ENCODE measurements at places on chromosomes 13 and 19.

DNA sequence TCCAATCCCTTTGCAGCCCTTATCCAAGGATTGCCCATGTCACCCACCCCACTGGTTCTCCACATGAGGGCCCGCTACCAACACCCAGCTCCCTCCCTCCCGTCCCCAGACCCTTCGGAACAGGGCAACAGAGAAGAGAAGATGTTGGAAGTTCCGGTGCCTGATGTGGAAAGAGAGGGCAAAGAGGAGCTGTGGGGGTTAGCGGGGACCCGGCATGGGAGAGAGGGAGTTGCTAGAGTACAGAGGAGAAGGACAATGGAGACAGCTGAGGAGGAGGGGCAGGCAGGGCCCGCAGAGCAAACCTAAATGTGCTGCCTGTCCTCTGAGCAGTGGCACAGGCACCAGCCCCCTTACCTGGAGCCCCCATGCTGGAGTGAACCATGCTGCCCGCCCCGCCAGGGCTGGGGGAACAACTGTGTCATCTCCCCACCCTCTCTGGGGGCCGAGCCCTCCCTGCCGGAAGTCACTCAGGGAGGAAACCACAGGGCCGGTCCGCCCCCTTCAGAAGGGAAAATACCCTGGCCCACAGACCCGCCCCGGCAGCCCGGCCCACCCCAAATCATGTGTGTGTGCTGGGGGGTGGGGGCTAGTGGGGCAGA, at the start of gene POU2F2:
Gene POU2F2, minus strand, starts transcription at position 417 of the 599 bp plus-strand sequence. Its CDS starts 35 bp downstream, at position 382.
- DNase-seq: peak; percentile 88

DNA sequence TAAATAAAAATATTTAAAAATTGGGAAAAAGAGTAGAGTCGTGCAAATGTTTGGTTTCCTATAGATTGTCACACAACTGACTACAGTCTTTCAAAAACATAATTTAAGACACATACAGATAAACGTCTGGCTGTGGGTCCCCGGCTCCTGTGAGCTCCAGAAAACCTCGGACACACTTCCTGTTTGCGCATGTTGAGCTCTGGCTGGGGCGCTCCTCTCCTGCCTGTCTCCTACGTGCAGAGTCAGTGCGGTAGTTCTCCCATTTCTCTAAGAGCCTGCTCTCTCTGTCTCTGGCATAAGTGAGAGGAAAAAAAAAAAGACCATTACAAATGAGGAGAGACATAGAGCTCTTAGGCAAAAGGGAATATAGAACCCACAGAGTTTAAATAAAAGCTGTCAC, 128.2 kb upstream of the OBI1 start:
- no peak for DNase-seq

- DNase-seq: no peak
Measured at GRCh38 chr13:76937281-76937820, 11.0 kb upstream of the ACOD1 start.

- DNase-seq: no peak
Measured at GRCh38 chr13:30355384-30355699, 48.0 kb upstream of the KATNAL1 start.

DNA sequence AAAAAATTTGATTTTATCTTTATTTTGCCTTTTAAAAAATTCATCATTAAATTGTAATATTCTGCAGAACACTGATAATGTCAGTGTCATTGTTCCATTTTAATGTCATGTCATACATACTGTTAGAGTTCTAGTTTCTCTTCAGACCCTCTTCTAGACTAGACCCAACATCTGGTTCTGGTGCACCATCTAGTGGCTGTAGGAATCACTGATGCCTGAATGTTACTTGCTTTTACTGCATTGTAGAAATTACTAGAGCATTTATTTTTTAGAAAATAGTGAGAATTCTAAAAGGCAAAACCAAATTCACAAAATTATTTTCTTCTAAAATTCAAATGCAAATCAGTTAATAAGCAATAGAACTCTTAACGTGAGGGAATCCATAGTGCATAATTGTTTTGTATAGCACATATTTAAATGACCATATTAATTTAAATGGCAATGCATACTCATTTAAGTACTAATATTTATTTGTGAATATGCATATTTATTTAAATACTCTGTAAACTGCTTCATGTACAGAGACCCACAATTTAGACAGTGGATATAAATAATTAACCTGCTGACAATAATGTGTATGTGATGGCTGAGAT, 425.7 kb downstream of the KLF12 start:
- DNase-seq: no peak

DNA sequence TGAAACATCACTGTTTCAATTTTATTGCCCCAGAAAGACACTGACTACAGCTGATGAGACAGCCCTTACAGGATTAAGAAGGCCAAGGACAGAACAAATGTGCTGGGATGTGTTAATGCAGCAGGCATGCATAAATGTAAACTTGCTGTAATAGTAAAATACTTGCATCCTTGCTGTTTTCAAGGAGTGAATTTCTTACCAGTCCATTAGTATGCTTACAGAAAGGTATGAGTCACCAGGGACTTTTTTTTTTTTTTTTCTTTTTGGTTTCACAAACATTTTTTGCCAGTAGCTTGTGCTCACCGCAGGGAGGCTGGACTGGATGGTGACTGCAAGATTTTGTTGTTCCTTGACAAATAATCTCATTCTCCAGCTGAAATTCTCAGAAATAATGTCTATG, 55.1 kb downstream of the GPR180 start:
- no peak for DNase-seq

GRCh38 chr19:38639679-38640078, 7.8 kb upstream of the ACTN4 start:
- no peak for DNase-seq

DNA sequence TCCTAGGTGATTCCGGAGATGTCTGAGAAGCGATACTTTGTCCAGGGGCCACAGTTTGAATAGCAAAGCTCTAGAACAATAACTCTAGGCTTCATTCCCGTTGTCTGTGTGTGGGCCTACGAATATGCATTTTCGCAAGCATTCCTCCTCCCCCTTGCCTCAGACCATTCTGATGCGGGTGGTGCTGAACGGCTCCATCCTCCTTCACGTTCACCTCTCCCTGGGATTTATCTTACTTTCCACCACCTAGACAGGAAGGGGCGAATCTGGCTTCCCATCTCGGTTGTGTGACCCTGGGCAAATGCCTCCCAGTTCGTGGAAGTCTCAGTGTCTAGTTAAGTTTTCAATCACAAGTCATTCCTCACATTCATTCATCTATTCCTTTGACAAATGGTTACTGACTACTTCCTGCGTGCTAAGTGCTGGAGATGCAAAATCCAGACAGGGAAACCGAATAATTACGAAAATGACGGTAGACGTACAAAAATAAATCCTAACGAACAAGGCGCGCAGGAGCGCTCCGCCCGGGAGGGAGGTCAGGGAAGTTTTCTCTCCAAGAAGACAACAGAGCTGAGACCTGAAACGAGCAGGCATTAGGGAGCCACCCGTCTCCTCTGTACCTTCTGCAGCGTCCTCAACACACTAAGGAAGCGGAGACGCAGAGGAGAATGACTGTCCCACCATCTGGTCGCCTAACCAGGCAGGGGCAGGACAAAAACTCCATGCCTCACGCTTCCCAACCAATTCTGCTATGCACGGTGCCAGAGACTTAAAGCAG, 1.3 kb upstream of the CNOT3 start:
- no peak for DNase-seq

- no peak for DNase-seq
Measured at GRCh38 chr13:91405240-91405639, 6.8 kb downstream of the GPC5 start.

GRCh38 chr13:108609353-108609752, 20.1 kb upstream of the MYO16 start:
- DNase-seq: no peak

- DNase-seq: no peak
Measured at GRCh38 chr19:28687296-28687695, 525.7 kb downstream of the UQCRFS1 start.

- DNase-seq: no peak
Measured at GRCh38 chr13:107035778-107036177, 467.8 kb upstream of the ARGLU1 start.

- DNase-seq: no peak
Measured at GRCh38 chr19:49418511-49418910, 4.7 kb downstream of the PTH2 start.

DNA sequence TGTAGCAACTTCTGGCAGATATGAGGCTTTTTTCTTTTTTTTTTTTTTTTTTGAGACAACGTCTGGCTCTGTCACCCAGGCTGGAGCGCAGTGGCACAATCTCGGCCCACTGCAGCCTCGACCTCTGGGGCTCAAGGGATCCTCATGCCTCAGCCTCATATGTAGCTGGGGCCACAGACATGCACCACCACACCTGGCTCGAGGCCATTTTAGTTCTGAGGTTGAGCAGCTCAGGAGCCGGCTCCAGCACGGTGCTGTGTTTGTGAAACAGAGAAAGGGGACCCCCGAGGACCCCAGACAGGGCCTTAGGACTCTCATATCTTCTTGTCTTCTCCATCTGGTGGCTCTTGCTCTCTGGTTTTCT, 3.4 kb upstream of the FLT3LG start:
- no peak for DNase-seq

DNA sequence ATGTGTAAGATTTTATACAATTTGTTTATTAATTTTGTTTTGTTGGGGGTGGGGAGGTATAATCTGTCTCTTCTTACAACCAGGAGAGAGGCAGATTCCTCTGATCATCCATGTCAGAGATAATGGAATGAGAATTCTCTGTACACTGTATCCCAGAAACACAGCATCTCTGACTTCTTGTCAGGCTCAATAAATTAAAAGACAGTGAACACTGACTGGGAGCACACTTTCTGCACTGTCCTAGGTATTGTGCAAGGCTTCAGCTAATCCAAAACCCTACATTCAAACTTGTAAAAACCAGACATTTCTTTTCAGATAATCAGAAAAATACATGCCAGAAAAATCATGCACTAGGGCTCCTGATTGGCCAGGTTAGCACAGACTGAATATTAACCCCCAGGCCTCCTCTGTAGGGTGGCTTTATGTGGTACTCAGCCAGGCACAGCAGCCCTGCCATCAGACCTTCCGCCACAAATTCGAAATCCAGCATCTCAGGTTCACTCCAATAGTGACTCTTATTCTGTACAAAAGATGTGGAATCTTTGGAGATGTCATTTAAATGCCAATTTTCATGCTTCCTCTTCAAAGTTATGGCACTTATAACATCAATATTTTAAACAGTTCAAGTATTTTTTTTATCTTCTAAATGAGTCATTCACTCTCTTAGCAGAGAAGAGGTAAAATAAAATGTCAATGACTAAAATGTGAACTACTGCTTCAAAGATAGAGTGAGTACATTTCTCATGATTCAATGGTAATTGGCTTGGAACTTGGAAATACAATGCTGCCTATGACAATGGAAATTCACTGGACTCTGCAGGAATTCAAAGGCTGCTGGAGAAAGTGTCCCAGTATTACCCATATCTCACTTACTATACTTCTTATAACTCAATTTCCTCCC, 211.5 kb downstream of the KLF12 start:
- DNase-seq: no peak

DNA sequence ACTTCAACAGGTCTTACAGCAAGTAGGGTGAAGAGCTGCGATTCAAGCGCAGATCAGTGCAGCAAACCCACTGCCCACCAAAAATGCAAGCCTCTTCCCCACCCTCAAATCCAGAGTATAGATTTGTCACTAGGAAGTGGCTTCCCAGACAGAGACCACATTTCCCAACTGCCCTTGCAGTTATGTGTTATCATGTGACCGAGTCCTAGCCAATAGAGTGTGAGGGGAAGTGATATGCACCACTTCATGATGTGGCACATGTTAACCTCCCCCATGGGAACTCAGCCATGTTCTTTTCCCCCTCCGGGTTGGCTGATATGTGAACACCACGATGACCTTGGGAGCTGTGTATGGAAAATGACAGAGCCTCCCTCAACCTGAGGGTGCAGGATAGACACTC, 50.8 kb downstream of the MBD3L2B start:
- DNase-seq: no peak

DNA sequence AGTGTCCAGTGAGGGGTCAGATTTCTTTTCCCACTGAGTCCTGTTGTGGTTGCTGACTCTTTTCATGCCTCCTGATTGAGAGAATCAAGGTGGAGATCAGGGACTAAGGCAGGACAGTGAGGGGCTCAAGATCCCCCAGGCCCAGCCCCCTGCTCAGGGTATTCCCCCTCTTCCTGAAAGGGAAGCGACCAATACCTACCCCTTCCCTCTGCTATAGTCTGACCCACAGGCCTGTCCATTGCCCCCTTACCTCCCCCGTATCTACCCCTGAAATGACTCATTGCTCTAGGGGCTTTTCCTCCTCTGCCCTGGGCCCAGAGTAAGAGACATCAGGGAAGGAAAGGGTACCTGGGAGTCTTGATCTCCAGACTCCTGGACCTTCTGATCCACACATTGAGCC, 1320.5 kb downstream of the UQCRFS1 start:
- DNase-seq: no peak

DNA sequence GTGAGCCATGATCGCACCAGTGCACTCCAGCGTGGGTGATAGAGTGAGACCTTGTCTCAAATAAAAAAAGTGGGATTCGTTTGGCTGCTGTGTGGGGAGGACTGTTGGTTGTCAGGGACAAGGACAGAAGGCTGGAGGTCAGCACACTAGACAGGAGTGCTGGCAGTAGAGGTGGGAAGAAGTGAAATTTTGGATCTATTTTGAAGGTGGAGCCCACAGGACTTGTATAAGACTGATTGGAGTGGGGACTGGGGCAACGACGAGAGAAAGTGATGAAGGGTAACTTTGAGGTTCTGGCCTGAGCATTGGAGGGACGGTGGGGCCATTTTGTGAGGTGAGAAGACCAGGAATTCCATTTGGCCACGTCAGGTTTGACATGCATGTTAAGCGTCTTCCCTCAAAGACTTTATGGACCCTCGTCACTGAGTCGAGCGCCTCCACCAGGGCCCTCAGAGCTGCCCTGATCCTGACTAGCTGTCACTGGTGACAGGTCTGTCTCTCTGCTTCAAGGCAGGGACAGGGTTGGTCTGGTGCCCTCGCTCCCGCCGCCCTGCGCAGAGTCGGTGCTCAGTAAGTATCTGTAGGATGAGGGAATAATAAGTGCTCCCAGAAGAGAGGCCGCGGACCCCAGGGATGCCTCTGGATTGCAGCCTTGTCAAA, 673 bp downstream of the CTU1 start:
- DNase-seq: no peak

- DNase-seq: no peak
Measured at GRCh38 chr13:113359571-113359970, 4.4 kb downstream of the GRTP1 start.

- DNase-seq: no peak
Measured at GRCh38 chr19:6271721-6272410, 7.9 kb downstream of the MLLT1 start.

GRCh38 chr13:27171244-27171826, at the start of gene USP12:
Gene USP12 (minus strand): TSS chr13:27171811. CDS start chr13:27171639, 172 bp downstream.
- DNase-seq: peak; percentile 28

- DNase-seq: no peak
Measured at GRCh38 chr19:57620673-57621348, 6.8 kb downstream of the ZNF134 start.

Measured in stimulated activated CD4-positive, alpha-beta T cell treated with anti-CD3 and anti-CD28 coated beads, TNF-alpha, amount 100 ng/mL, for 4 hours (primary cell).